ENCODE measurements at places on chromosomes 13 and 19. TPM values are rescaled to one million over a fixed set of nuclear protein-coding genes. Genes with fewer than 3 reads are reported as not detected.

CYP2A6 gene
- 0.25 TPM for total RNA-seq

TMEM59L gene
- 30.0 TPM for total RNA-seq

FPR3 gene
- total RNA-seq, result not detected

SMAD9 gene
- total RNA-seq, result 0.71 TPM

TNFRSF19 gene
- 0.20 TPM for total RNA-seq

NLRP7 gene
- 5.0 TPM for total RNA-seq

B3GNT8 gene
- total RNA-seq, result 2.3 TPM

ZNF709 gene
- 3.0 TPM for total RNA-seq

LILRB4 gene
- total RNA-seq, result not detected

UPK1A gene
- 1.6 TPM for total RNA-seq

STARD13 gene
- total RNA-seq, result 4.4 TPM

PLA2G4C gene
- total RNA-seq, result 8.6 TPM

TMEM150B gene
- total RNA-seq, result not detected

MYO1F gene
- 3.2 TPM for total RNA-seq

Data from WTC11 (cell line).